ENCODE measurements at places on chromosomes 12 and 14. TPM values are rescaled to one million over a fixed set of nuclear protein-coding genes. Genes with fewer than 3 reads are reported as not detected.
A peak's percentile ranks its signal among the peaks of the same experiment; 100 is the strongest.

- no peak for DNase-seq
Measured at GRCh38 chr14:104913435-104913834, 11.2 kb upstream of the PLD4 start.

GRCh38 chr12:89353188-89353822, 1.0 kb upstream of the DUSP6 start:
- DNase-seq = peak; percentile 70

DNA sequence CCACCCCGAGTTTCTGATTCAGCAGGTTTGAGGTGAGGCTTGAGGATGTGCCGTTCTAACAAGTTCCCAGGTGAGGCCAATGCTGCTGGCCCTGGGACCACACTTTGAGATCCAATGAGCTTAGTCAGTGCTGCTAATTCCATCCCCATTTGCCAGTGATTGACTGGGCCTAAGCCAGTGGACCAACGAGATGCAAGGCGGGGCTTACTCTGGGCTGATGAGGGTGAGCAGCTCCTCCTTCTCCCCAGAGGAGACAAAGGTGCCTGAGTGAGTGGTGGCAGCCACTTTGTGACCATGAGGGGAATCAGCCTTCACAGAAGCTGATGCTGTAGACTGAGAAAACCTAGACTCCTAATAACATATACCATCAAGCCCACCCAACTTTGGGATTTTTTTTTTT, 23.1 kb upstream of the HNF1A start:
- no peak for DNase-seq

- DNase-seq = peak; percentile 58
Measured at GRCh38 chr12:124626971-124627411, 59.6 kb upstream of the NCOR2 start.

DNA sequence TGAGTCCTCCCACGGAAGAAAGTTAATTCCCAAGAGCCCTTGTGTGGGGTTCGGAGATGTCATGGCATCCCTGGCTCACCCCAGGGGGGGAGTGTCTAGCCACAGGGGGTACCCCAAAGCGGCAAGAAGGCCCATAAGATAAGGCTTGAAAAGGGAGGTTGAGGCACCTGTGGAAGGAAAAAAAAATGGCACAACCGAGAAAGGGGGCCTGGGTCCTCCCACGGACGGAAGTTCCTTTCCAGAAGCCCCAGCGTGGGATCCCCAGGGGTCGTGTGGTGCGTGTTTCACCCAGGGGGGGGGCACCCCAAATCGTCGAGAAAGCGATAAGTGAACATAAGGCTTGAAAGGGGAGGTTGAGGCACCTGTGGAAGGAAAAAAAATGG, 266.7 kb downstream of the ALG10 start:
- no peak for DNase-seq

DNA sequence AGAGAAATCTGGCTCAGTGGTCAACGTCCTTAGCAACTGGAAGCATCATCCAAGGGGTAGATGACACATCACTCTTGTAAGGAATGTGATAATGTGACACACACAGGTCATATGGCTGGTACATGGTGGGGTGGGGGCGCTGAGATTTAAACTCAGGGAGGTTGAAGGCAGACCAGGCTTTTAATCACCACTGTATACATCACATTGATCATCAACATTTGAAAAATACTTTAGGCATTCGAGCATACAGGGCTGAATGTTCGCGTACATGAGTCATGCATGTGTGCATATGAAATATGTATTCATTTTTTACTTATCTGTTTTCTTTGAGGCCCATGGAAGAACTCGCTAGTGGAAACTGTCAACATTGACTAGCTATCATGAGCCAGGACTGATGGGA, 976.4 kb downstream of the VRK1 start:
- no peak for DNase-seq

DNA sequence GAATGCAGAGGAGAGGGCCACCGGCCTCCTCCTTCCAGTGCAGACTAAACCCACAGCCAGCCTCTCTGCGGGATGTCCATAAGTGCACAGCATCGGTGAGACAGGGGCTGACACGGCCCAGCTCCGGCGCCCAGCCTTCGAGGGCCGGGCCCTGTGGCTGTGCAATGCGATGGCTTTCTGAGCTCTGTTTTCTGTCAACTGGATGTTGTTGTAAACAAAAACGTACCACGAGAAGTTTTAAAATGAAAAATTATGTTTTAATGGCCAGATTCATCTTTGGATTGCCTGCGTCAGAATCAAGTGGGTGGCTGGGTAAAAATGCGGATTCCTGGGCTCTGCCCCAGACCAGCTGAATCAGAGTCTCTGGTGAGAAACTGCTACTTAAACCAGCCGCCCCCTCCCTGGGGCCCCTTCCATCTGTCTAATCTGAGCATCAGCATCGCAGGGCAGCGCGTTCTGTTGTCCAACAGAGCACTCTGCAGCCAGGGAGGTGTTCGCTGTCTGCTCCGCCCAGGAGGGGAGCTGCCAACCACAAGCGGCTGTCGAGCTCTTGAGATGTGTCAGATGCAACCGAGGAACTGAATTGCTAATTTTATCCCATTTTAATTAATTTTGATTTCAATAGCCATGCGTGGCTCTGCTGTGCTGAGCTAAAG, 133.4 kb downstream of the RFLNA start:
- DNase-seq = peak; percentile 70

- DNase-seq = no peak
Measured at GRCh38 chr12:77835969-77836368, 5.3 kb downstream of the NAV3 start.

- no peak for DNase-seq
Measured at GRCh38 chr14:87966816-87967215, 26.2 kb downstream of the GALC start.

Gene ACVRL1
- total RNA-seq = 37.1 TPM

Gene OTX2
- total RNA-seq = not detected

Gene CCDC177
- not detected for total RNA-seq

Gene TCL1B
- total RNA-seq = not detected

Gene RNF212B
- total RNA-seq = 0.20 TPM

Gene PTPRB
- total RNA-seq = 26.0 TPM

Gene ACRBP
- total RNA-seq = 9.8 TPM

Gene EID3
- total RNA-seq = 3.9 TPM
